Dermis microvascular lymphatic vessel endothelial cell (primary cell): ENCODE measurements at places on chromosomes 5 and 9. TPM values are rescaled to one million over a fixed set of nuclear protein-coding genes. Genes with fewer than 3 reads are reported as not detected.
A peak's percentile ranks its signal among the peaks of the same experiment; 100 is the strongest.

TOR2A gene
- 5.3 and 7.6 TPM in 2 replicates for total RNA-seq

NR2F1 gene
- total RNA-seq, result 41.5 and 102 TPM in 2 replicates

AIF1L gene
- total RNA-seq, result 1.6 and 2.4 TPM in 2 replicates

ADAMTS2 gene
- 0.38 TPM in 1 of 2 replicates, not detected in the other for total RNA-seq

DIPK1B gene
- 70.8 and 93.8 TPM in 2 replicates for total RNA-seq

DNA sequence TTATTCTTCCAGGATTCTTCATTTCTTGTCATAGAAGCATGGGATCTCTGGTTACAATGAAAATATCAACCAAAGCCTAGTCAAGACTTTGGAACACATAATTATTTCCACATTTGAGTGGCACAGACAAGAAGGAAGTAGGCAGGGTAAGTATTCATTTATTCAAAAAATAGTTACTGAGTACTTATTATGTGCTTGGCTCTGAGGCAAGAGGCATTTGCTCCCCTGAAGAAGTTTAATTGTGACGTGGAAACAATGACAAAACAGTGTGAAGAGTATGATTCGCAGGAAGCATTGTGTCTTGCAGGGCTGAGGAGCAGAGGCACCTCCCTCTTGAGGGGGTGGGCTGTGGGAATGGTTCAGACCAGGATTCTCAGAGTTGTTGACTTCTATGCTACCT is 45.0 kb upstream of the TNFSF15 start:
- peak; percentile 19 for DNase-seq

GRCh38 chr9:86126998-86127972 is 27.9 kb upstream of the GOLM1 start:
- DNase-seq, result no peak

DNA sequence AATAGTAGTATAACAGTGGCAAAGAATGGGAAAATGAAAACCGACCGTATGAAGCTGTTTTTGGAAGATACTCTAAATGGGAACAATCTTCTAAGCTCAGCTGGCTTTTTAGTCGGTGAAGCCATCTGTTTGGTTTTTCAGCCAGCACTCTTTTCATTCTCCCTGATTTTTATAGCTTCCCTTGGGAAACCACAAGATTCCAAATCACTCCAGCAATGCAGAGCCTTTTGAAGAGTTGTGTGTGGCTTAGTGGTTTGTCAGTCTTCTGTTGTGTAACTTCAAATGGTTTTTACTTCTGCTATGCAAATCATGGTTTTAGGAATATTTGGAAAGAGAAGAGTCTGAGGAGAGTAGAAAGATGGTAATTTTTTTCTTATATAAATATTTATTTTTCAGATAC is 180.7 kb downstream of the KDM4C start:
- no peak for DNase-seq

- DNase-seq, result no peak
Observed at GRCh38 chr9:89664896-89665329, 60.1 kb downstream of the GADD45G start.

GRCh38 chr5:40547557-40547956 is 132.2 kb upstream of the PTGER4 start:
- no peak for DNase-seq

DNA sequence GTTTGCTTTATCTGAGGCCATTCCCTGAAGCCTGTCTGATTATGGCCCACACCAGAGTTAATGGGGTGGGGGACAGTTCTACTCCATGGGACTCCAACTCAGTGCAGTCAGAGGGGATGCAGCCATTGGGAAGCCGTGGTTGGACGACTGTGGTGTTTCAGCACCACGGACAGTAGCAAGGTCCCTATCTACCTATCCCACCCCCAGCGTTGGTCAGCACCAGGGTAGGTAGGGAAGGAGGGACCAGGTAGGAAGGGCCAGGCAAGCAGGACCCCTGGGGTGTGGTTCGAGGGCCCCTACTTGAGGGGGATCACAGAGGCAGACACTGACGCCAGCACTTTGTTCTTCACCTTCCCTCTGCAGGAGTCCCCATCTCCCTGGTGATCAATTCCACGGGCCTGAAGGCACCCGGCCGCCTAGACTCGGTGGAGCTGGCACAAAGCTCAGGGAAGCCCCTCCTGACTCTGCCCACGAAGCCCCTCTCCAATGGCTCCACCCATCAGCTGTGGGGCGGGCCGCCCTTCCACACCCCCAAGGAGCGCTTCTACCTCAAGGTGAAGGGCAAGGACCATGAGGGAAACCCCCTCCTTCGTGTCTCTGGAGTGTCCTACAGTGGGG is 33.2 kb downstream of the HMCN2 start:
- no peak for DNase-seq

- DNase-seq, result peak; percentile 83
Observed at GRCh38 chr9:109469646-109470358, 28.3 kb downstream of the PTPN3 start.

DNA sequence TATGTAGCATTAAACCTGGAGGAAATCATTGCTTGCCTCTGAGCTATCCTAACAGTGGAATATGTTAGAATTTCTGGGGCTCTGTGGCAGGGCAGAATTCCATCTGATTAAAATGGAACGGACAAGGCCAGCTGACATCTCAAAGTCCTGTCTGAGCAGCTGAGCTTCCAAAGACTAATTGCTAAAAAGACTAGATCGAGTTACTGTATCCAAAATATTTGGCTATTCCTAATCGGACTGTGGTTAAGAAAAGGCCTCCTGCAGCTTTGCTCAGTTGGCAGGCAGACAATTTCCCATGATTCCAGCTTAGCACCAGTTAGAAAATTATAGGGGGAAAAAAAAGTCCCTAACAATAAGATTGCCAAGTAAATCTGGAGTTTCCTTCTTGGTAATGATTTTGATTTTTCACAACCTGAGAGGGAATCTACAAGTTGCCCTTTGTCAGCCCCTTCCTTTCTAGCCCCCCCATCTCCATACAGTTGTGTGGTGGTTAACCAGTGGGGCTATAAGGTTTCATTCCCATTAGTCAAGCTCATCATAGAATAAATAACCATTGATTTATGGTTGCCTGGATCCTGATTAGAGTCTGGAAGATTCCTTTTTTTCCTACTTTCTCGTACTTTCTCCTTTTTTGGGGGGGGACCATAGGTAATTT is 26.4 kb downstream of the PTGR1 start:
- no peak for DNase-seq

DNA sequence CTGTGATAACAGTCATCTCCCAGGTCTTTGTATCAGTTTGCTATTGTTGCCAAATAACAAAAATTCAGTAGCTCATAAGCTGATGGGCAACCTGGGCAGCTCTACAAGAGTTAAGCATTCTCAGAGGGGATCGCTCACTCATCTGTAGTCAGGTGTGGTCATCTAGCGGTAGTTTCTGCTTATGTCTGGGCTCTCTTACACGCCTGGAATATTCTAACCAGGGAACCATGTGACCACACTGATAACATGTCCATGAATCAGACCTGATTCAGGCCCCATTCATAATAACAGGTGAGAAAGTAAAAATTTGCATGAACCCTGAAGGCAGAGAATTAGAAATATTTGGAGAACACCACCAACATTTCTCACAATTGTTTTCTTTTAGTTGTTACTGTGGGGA is 576.1 kb downstream of the SLCO4C1 start:
- DNase-seq, result no peak

GRCh38 chr5:179238628-179238970 is 106.7 kb downstream of the ADAMTS2 start:
- no peak for DNase-seq

DNA sequence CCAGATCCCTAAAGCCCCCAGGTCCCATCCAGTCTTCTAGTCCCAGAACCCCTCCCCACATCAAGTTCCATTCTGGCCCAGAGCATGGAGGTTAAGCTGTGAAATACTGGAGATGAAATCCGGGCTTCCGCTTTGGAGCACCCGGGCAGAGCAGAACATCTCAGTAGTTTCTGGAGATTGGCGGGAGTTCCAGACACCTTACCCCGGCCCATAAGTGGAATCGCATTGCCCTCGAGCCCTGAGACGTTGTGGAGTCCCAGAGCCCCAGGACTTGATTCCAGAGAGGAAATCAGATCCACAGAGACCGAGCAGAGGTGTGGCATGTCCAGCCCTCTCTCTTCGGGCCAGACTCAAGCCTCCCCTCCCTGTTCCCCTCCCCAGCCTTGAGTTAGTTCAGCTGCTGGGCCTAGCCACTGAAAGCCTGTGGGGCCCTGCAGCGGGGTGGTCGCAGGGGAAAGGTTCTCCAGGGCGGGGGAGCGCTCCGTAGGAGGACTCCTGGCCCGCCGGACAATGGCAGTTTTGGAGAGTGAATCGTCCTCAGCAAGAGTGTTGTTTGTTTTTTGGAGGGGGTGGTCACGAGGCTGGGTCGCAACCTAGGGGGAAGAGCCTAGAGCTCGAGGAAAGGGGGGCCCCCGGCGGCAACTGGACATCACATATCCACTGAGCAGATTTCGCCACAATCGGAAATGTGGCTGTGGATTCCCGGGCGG is 1.0 kb upstream of the PAX5 start:
- DNase-seq, result no peak

GRCh38 chr5:43400082-43400481 is 12.1 kb downstream of the CCL28 start:
- peak; percentile 21 for DNase-seq

DNA sequence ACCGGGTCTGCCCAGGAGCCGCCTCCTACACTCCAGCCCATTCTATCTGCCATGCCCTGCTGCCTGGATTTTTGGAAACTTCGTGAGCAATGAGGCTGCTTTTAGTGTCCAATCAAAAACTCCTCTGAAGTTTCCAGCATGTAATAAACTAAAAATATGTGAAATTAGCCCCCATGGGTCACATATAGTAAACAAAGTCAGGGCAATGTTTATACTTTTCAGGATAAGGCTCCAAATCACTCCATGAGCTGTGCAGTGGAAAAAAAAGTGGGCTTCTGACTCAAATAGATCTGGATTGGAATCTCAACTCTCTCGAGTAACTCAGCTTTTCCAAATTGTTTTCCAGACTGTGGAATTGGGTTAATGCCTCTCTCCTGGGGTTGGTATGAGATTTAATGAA is 68.2 kb downstream of the PIK3R1 start:
- DNase-seq, result no peak

DNA sequence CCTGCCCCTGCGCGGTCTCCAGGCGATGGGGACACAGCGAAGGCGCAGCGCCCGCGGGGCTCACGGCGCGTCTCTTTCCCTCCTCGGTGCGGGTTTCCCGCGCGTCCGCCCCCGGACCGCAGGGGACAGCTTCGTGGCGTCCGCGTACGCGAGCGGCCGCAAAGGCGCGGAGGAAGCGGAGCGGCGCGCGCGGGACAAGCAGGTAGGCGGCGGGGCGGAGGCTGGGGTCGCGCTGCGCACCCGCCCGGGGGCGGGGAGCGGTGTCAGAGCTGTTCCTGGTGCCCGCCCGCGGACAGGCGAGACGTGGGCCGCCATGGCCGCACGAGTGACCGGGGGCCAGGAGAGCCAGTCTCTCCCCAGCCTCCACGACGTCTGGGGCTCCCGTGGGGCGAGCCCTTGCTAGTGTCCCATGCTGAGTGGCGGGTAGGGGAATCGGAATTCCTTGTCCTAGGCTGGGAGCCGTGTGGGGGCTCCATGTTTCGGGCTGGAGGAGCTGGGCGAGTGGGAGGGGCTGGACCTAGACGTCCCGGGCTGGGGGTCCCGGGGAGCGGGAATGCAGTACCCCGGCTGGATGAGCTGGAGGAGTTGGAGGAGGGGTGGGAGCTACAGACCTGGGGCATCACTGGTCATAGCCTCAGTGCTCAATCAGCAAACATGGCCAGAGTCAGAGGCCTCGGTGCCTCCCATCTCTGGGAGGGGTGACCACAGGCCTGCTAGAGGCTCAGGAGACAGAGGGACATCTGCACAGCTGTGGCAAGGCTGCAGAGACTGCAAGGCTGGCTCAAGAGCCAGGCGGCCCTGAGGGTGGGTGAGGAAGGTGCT is 968 bp downstream of the NKD2 start:
- no peak for DNase-seq

DNA sequence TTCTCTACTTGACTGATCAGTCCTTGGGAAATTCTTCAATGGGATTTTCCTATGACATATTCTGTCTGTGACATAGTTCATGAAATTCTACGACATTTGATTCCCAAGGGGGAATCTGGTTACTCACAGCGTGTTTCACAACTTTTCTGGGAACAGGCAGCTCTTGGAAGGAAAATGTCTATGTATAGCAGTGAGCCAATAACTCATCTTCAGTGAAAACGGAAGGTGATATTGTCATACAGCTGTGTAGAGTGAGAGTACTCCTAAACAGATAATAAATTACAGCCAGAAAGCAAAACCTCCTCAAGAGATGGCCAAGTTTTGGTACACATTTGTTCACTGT is 91.4 kb downstream of the C9orf152 start:
- no peak for DNase-seq

DNA sequence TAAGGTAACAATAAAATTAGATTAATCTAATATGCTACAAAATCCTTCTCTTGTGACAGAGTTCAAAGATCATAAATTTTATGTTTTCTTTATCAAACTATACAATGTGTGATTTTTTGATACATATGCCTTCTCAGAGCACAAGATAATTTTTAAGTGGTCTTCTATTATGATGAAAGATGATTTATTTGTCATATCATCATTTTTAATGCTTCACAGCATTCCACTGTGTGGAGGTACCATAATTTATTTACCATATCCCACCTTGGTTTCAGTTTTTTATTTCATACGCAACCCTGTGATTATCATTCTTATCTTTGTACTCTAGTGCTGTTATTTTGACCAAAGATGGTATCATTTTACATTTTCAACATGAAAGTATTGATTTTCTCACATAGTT is 41.7 kb downstream of the POLK start:
- DNase-seq, result no peak

- DNase-seq, result no peak
Observed at GRCh38 chr9:134234001-134234660, 69.8 kb upstream of the RNU6ATAC start.

DNA sequence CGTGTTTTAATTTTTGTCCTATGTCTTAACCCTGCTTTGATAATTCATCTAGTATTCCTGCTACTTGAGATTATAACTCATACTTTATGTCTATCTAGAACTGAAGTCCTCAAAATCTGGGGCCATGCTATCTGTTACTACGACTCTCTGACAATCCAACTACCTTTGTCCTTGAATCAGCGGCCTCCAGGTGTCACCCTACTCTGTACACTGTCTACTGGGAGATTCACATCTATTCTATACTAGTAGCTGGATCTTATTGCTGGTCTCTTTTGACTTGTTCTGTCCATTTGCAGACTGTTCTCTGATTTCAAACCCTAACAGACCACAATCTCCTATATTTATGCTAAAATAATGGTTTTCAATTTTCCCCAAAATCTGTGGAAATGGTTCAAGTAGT is 225.5 kb upstream of the ELAVL2 start:
- no peak for DNase-seq

DNA sequence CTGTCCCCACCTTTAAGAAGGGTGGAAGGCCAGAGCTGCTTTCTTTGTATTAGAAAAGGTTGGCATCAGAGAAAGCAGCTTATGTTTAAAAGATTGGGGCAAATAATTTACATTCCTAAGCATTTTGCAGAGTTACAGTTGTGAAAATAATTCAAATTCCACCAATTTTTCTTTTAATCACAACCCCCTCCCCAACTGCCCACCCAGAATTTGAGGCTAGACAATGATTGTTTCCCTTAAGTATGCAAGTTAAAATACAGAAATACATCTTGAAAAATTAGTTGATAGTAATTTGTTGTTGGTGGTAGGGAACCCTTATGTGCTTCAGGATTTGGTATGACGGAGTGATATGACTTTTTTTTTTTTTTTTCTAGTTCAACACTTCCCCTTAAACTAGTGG is 133.0 kb downstream of the ZSWIM6 start:
- no peak for DNase-seq
